ENCODE measurements at places on chromosomes 2 and 18.

GRCh38 chr18:77127769-77128671, 4.6 kb downstream of the MBP start:
- peak; percentile 92 for DNase-seq

DNA sequence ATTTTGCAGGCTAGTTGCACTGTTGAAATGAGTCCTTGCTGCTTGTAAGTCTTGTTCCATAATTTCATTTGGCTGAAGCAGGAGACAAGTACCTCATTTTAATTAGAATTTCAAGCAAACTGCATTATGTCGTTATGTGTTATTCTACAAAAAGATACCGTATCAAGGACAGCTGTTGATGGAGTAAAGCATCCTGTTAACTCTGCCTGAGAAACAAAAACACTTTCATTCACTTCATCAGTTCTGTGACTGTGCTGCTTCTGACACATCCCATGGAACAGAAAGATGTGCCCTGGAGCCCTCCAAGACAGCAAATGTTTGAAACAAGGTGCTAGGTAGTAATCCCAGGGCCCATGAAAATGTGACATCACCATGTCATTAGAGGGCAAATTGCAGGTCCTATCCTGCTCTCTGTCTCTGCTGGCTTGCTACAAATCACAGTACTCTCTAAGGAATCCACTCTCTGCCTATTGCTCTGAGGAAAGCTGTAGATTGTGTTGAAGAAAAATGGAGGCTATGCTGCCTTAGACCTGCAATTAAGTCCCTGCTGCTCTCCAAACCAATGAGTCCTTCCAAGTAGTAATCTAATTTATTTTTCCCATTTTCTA, 209.7 kb upstream of the PARD3B start:
- DNase-seq = no peak

DNA sequence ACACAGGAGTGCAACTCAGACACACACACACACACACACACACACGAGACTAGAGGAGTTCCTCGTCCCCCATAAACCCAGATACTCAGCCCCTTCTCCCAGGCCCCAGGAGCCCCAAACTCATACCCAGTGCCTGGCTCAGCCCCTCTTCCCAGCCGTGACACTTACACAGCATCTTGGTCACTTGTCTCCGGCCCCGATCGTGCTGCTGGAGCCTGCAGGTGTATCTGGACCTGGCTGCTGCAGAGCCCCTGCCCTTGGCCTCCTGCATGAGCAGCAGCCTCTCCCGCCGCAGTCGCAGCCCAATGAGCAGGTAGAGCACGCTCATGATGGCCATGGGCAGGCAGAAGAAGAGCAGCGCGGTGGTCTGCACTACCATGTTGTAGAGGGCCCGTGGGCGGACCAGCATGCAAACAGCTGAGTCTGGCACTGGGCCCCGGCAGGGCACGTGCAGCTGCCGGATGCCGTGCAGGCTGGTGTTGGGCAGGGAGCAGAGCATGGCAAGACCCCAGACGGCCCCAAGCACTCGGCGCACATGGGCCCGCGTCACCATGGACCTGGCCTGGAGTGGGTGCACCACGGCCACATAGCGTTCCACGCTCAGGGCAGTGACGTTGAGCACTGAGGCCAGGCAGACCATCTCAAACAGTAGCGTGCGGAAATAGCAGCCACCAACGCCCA, 2.1 kb downstream of the NMUR1 start:
- no peak for DNase-seq

- peak; percentile 32 for DNase-seq
These were observed at the start of gene SCN3A for GRCh38 chr2:165203689-165204559. Gene SCN3A, minus strand, starts transcription at chr2:165204050. Its CDS starts 27,656 bp downstream, at chr2:165176394.

DNA sequence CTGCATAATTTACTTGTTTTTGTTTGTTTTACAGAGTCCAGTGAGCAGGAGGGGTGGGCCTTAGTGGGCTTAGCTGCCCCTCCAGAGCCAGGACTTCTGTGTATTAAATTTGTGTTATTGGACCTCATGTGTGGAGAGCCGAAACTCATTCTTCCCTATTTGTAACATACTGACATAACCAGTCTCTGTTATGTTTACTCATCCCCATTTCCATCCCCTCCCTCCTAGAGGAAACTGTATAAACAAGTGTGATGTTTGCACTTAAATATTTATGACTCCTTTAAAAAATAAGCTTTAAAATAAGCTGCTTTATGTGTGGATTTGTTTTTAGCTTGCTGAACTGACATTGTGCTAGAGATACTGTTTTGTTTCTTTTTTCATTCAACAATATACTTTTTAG, 13.8 kb downstream of the ZNF512 start:
- no peak for DNase-seq

GRCh38 chr2:143029141-143029540, 100.1 kb upstream of the ARHGAP15 start:
- peak; percentile 38 for DNase-seq

GRCh38 chr18:48228841-48229240, 180.3 kb downstream of the ZBTB7C start:
- no peak for DNase-seq

GRCh38 chr2:74708883-74709282, 54.8 kb downstream of the SEMA4F start:
- DNase-seq = no peak

- DNase-seq = no peak
These were observed 2.7 kb downstream of the C18orf54 start for GRCh38 chr18:54360406-54360805.

- no peak for DNase-seq
These were observed 87.8 kb upstream of the BCL2L11 start for GRCh38 chr2:111032721-111033429.

- DNase-seq = peak; percentile 86
These were observed 55.4 kb upstream of the GLI2 start for GRCh38 chr2:120680136-120680761.

DNA sequence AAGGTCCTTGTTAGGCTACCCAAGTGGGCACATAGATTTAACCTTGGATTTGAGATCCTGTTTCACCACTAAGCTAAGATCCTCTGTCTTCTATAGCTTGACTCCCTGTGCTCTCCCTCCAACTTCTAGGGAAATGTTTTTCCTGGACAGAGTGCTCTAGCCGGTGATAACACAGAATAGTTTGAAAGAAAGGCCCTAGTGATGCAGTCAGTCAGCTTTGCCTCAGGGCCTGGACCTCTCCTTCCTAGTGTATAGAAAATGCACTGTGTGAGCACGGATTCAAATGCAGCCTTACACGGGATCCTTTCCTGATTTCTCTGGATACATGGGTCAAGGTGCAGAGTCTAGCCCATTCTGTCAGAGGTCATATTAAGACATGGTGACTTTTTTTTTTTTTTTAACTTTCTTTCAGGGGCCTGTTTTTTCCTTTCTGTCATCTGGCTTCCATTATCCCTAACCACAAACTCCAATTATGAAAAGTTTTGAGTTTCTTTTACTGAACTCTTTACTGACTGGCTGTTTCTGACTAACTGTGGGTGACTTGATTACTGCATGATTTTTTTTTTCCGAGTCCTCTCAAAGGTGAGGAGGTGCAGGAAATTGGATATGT, 122.6 kb downstream of the LRP1B start:
- DNase-seq = peak; percentile 52

DNA sequence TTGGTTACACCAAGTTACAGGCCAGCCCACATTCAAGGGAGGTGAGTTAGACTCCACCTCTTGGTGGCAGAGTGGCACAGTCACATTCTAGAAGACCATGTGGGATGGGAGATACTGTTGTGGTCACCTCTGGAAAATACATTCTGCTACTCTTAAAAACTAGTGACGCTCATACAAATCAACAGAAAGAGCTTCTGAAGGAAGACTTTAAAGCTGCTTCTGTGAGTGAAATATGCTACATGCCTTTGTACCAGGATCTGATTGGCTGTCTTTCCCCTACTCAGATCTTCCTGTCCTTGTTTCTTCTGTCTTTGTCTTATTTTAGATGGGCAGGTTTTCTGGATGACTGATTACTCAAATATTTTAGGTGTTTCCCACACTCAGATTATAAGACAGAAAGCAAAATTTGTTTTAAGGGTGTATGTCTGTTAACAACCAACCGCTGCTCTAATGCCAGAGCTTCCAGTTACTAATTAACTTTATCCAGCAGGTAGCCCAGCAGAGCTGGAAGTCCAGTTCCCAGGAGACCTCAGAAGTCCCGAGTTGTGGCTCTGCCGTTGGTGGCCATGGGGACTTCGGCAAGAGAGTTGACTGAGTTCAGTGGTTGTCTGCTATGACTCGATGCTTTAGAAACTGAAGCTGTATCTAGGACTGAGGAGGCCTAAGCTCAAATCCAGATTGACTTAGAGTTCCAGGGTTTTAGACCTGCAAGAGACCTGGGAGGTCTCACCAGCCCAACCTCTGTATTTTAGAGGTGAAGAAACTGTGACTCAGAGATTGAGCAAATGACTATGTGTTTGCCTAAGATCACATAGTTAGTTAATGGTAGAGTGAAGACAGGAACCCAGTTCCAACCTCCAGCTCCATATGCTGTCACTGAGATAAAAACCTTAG, 7.4 kb downstream of the IL1R2 start:
- no peak for DNase-seq

DNA sequence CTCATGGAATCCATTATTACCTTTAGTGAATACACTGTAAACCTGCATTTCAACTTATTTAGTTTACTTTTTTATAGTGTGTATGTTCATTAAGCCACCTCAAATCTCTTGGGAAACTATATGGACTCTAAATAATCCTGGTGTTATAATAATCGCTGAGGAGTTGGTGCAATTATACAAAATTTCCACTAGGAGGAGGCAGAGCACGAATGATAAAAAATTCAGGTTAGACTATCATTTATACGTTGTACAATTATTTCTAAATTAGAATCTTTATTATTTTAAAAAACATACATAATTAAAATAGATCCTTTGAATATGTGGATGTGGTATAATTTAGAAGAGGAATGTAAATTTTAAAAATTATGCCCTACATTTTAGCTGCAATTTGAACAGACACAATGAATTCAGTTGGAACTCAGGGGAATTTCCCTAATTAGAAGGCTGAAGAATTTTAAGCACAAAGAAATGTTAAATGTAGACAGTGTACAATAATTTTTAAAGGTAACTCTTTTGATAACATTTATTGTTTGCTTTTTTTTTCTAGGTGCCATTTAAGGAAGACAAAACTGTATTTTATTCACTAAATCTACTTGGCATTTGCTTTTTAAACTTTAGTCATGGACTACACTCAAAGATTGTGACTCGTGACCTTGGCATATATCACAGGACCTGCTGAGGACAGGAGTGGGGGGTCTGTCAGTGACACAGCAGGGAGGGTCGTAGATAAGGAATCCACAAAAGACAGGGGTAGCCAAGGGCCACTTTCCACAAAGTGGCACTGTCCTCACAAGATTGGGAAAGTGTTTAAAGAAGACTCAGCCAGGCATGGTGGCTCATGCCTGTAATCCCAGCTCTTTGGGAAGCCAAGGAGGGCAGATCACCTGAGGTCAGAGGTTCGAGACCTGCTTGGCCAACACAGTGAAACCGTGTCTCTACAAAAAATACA, 45.5 kb downstream of the RAB12 start:
- DNase-seq = no peak

GRCh38 chr18:6682437-6683111, 46.9 kb upstream of the ARHGAP28 start:
- no peak for DNase-seq

- no peak for DNase-seq
These were observed 217.0 kb downstream of the NCK2 start for GRCh38 chr2:105961599-105962146.

GRCh38 chr2:19671311-19671710, 230.5 kb downstream of the TTC32 start:
- no peak for DNase-seq

- peak; percentile 39 for DNase-seq
These were observed 1.3 kb upstream of the KCMF1 start for GRCh38 chr2:84969511-84970209.

DNA sequence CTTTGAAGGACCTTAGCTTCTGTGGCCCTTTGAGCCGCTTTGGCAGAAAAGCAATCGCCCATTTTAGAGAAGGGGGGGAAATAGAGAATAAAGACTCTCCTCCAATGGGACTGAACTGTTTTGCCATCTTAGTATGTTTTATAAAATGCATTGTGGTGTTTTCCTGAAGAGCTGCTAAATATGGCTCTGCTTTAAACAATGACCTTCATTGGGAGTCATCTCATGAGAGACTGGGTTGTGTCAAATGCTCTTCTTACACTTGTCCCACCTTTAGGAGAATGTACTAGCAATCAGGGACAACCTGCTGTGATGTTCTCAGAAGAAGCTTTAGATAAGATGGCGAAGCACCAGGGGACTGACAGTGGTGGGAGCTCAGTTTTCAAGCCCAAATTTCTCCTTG, 418.9 kb upstream of the POU3F3 start:
- DNase-seq = no peak

- no peak for DNase-seq
These were observed 83.5 kb downstream of the DNAH7 start for GRCh38 chr2:195984923-195985726.

DNA sequence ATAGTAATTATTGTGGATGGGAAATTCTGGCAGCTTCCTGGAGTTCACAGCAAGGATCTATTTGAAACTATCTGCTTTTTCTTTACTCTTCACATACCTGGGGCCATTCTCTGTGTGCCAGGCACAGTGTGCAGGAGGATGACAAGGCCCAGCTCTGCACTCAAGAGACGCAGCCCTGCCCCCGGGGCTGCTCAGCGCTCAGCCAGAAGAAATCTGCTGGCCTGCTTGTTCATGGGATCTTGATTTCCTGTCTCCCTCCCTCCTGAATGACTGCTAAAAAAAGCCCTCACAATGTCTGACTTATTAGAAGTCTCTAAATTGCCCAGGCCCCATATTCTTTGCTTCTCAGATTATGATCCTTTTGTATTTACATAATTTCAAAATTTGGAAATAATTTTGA, 210.9 kb downstream of the DCDC2C start:
- DNase-seq = no peak

- no peak for DNase-seq
These were observed 68.6 kb upstream of the SPOPL start for GRCh38 chr2:138432971-138433370.

DNA sequence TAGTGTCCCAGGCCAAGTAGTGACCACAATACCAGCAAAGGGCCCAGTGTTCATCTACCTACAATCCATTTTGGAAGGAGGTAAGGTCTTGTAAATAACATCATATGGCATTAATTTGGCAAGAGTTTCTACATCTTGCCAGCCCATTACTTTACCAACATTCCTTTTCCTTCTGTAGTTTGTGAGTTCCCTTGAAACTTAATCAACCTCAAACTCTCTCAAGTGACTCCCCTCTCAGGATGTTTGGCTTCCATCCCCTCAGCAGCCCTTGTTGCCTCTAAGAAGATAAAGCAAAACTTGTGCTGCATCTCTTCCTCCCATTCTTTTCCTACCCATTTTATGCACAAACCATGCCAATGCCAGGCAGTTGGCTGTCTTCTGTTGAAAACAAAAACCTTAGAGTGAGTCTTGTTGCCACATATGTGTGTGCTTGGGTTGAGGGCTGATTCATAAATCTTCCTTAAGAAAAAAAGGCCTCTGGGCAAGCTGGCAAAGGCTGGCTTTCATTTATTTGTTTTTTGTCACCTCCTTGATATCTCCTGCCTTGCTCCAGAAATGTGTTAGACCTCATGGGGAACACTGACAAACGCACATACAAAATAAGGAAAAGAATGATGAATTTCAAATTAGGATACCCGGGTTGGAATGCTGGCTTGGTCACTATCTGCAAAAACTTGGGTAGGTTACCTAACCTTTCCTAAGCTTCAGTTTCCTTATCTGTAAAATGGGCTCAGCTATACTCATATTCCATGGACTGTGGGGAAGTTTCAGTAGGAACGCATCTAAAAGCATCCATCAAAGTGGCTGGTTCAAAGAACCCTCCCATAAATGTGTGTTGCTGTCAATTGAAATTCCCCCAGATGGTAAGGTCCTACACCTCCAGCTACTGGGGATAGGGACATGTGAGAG, 29.4 kb upstream of the ST3GAL5 start:
- peak; percentile 73 for DNase-seq

GRCh38 chr2:54581326-54582039, 125.4 kb downstream of the SPTBN1 start:
- DNase-seq = no peak

- DNase-seq = no peak
These were observed 572.7 kb downstream of the EPHA4 start for GRCh38 chr2:220999356-220999755.

Measured in fibroblast of gingiva (primary cell).